Progenitor cell of endocrine pancreas (in vitro differentiated cells): ENCODE measurements at places on chromosomes 12 and 14.

- no peaks in the 10 kb centered on the region for H3K27me3 ChIP-seq
- H3K27ac ChIP-seq: peak overlapping the region; percentile 89
- H3K36me3 ChIP-seq: peaks cover 3% of the 10 kb centered on the region
- peak overlapping the region; percentile 95 for H3K4me3 ChIP-seq
- DNase-seq: no peak
Measured at GRCh38 chr14:35047976-35048513, 2.0 kb downstream of the FAM177A1 start.

DNA sequence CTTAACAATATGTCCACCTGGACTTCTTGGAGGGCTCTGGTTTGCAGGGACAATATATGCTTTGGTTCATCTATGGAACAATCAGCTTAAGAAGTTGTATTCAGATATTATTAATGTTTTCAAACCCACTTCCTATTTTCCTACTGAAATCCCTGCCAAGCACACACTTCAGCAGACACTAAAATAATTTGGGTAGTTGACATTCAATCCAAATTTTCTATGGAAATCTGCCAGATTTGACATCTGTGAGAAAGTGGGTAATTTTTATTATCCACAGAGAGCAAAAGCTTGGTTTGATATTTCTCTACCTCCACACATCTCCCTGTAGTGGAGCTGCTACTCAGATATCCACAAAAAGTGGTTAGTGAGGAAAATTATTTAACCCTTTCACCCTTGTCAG, 378.8 kb upstream of the SOX5 start:
- H3K4me3 ChIP-seq: no peak overlapping the region
- H3K27ac ChIP-seq: no peak overlapping the region
- H3K4me1 ChIP-seq: no peaks in the 10 kb centered on the region
- DNase-seq: no peak
- H3K27me3 ChIP-seq: no peaks in the 10 kb centered on the region
- no peaks in the 10 kb centered on the region for H3K36me3 ChIP-seq

DNA sequence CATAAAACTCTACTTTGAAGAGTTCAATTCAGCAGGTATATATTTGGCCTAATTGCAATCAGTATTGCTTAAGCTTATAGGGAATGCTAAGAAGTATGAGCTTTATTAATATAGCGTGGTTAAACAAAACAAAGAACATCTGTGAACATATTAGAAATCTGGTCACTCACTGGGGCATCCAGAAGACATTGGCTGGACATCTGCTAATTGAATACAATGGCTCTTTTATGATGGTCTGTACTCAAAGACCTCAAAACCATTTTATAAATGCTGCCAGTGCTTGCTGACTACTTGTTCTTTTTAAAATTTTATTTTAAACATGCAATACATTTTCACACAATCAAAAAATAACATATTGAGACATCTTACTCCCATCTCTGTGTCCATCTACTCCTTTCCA, 173.0 kb downstream of the STXBP6 start:
- H3K4me1 ChIP-seq: peaks cover 37% of the 10 kb centered on the region
- H3K4me3 ChIP-seq: no peak overlapping the region
- H3K27me3 ChIP-seq: no peaks in the 10 kb centered on the region
- no peak for DNase-seq

- H3K36me3 ChIP-seq: no peaks in the 10 kb centered on the region
- peaks cover 3% of the 10 kb centered on the region for H3K4me1 ChIP-seq
- no peak overlapping the region for H3K27ac ChIP-seq
- H3K4me3 ChIP-seq: no peak overlapping the region
Measured at GRCh38 chr14:21617614-21618013, 17.1 kb downstream of the OR10G2 start.

DNA sequence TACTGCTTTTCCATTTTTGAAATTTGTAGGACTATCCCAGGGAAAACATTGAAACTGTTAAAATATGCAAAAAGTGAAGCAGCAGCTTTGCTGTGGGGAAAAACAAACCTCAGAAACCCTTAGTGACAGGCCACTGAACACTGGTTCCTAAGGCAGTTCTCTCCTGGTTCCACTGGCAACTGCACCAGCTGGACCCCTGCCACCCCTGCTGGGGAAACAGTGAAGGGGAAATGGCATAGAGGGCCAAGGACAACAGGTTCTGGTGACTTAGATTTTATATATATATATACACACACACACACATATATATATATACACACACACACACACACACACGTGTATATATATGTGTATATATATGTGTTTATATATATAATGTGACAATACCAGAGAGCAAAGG, 16.2 kb upstream of the KRT7 start:
- peaks cover 29% of the 10 kb centered on the region for H3K4me1 ChIP-seq
- no peak overlapping the region for H3K27ac ChIP-seq
- no peak overlapping the region for H3K4me3 ChIP-seq
- peaks cover 4% of the 10 kb centered on the region for H3K27me3 ChIP-seq
- no peaks in the 10 kb centered on the region for H3K36me3 ChIP-seq

DNA sequence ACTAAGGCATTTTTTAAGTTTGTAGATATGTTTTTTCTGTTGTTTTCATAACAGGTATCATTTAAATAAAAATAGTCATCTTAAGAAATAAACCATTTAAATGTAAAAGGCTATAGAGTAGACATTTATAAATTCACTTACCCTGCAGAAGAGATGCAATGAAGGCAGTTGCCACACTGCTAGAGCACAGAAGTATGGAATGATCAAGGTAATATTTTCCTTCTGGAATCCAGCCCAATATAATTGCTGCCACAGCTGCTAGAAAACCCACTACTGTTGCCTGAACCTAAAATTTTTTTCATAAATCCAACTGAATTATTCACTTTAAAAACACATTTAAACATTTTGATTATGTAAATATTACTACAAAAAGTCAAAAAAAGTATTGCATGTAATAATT, 69.2 kb downstream of the SLC41A2 start:
- H3K36me3 ChIP-seq: peaks cover 3% of the 10 kb centered on the region
- DNase-seq: no peak
- no peak overlapping the region for H3K27ac ChIP-seq
- H3K4me1 ChIP-seq: peaks cover 14% of the 10 kb centered on the region
- peaks cover 49% of the 10 kb centered on the region for H3K27me3 ChIP-seq
- no peak overlapping the region for H3K4me3 ChIP-seq

DNA sequence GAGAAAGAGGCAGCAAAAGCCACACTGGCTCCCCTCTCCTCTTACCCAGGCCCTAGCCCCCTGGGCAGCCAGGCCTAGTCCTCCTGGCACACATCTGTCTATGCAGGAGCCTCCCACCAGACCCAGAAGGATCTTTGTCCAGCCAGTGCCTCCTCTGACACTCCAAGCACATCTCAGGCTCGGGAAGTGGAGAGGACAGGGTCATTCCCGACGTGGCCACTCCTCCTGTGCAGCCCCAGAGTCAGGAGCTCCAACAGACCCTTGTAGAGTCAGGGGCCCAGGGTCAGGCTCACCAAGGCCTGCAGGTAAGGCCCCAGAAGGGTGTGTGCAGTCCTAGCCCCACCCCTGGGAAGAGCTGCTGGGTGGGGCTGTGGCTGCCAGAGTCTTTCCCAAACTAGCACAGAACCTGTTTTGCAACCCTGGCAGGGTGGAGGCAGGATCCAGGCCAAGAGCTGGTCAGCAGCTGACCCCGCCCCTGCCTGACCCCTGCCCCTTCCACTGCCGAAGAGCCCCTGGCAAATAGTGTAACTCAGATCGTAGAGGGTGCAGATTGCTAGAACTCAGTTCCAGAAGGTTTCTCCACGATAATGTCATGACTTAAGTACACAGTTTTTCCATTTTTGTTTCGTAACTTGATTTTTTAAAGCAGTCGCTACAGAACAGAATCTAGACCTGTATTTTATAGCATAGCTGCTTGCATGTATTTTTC, 26.6 kb upstream of the PNMA1 start:
- peak overlapping the region; percentile 96 for H3K27ac ChIP-seq
- peak; percentile 58 for DNase-seq
- H3K4me1 ChIP-seq: peaks cover 42% of the 10 kb centered on the region

DNA sequence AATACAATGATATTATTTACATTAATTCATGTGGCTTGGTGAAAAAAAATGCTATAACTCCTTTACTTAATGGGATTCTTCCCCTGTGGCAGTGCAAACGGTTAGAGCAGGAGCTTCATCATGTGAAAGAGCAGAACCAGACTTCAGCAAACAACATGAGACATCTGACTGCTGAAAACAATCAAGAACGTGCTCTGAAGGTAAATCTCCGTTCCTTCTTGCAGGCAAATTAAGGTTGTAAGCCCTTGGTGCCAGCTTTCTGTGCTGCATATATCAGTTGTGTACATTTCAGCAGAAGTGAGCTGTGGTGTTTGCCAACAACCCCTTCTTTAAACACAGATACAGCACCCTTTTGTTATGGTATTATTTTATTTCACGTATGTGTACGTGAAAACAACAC, 171.7 kb downstream of the MIPOL1 start:
- peak overlapping the region; percentile 65 for H3K27ac ChIP-seq
- DNase-seq: no peak
- H3K4me1 ChIP-seq: peaks cover 3% of the 10 kb centered on the region
- H3K4me3 ChIP-seq: no peak overlapping the region
- no peaks in the 10 kb centered on the region for H3K27me3 ChIP-seq
- H3K36me3 ChIP-seq: peaks cover 24% of the 10 kb centered on the region

DNA sequence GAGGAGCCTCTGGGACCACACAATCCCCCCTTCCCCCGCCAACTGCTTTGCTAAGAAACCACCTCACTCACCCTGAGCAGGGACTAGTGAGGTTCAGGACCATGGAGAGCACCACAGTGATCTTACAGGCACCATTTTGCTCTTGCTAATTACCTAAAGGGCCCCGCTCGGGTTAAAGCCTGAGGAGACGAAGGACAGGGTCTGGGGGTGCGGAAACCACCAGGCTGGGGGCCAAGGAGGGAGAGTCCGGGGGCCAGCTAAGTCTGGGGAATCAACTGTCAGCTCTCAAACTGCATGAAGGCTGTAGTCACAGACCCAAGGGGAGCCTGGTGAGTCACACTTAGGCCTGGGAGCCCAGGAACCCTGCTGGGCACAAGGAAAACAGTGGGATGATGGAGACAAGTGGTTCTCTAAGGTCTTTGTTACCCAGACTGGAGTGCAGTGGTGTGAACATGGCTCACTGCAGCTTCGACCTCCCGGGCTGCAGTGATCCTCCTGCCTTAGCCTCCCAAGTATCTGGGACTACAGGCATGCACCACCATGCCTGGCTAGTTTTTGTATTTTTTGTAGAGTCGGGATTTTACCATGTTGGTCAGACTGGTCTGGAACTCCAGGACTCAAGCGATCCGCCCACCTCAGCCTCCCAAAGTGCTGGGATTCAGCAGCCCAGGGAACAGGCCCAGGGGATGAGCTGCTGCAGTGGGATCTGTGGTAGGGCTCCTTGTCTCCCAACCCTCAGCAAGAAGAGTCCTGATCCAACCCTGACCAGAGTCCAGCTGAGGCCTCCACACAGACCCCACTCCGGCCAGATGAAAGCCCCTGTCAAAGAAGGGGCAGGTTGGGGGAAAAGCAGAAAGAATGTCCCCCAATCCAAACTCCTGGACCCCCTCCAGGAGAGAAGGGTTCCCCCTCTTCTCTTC, 98.8 kb downstream of the CALM1 start:
- peaks cover 6% of the 10 kb centered on the region for H3K4me1 ChIP-seq

GRCh38 chr12:16602412-16602811, 3.5 kb downstream of the LMO3 start:
- H3K27me3 ChIP-seq: peaks cover 8% of the 10 kb centered on the region
- H3K4me1 ChIP-seq: peaks cover 36% of the 10 kb centered on the region
- no peak for DNase-seq
- peak overlapping the region; percentile 10 for H3K4me3 ChIP-seq
- H3K27ac ChIP-seq: no peak overlapping the region

DNA sequence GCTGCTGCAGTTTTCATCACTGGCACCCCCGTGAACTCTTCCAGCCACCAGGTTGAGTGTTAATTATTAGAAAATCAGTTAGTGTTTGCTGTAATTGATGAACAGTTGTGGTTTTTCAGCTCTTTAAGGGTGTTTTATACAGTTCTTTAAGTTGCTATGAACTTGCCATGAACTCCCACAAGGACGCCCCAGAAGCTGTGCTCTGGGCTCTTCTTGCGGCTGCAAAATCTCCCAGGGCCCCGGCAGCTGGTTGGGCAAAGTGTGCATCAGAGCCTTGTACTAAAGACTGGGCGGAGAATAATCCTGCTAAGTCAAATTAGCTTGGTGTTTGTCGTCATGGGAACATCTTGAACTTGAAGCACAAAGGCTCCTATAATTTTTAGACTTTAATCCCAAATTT, 82.2 kb downstream of the EML1 start:
- peaks cover 3% of the 10 kb centered on the region for H3K27me3 ChIP-seq
- no peak overlapping the region for H3K4me3 ChIP-seq
- no peak overlapping the region for H3K27ac ChIP-seq
- peaks cover 4% of the 10 kb centered on the region for H3K36me3 ChIP-seq
- DNase-seq: no peak
- peaks cover 13% of the 10 kb centered on the region for H3K4me1 ChIP-seq

GRCh38 chr12:10740182-10740581, 17.1 kb upstream of the YBX3 start:
- peak overlapping the region; percentile 47 for H3K27ac ChIP-seq
- no peak for DNase-seq
- peaks cover 8% of the 10 kb centered on the region for H3K4me1 ChIP-seq
- no peak overlapping the region for H3K4me3 ChIP-seq
- no peaks in the 10 kb centered on the region for H3K27me3 ChIP-seq

GRCh38 chr14:27253966-27254365, 656.1 kb upstream of the NOVA1 start:
- no peaks in the 10 kb centered on the region for H3K27me3 ChIP-seq
- no peak overlapping the region for H3K27ac ChIP-seq
- no peaks in the 10 kb centered on the region for H3K4me1 ChIP-seq
- DNase-seq: no peak
- no peaks in the 10 kb centered on the region for H3K36me3 ChIP-seq
- H3K4me3 ChIP-seq: no peak overlapping the region

- H3K27me3 ChIP-seq: no peaks in the 10 kb centered on the region
- no peak for DNase-seq
- no peak overlapping the region for H3K4me3 ChIP-seq
- peaks cover 12% of the 10 kb centered on the region for H3K4me1 ChIP-seq
Measured at GRCh38 chr14:56183631-56184157, 65.5 kb downstream of the PELI2 start.

DNA sequence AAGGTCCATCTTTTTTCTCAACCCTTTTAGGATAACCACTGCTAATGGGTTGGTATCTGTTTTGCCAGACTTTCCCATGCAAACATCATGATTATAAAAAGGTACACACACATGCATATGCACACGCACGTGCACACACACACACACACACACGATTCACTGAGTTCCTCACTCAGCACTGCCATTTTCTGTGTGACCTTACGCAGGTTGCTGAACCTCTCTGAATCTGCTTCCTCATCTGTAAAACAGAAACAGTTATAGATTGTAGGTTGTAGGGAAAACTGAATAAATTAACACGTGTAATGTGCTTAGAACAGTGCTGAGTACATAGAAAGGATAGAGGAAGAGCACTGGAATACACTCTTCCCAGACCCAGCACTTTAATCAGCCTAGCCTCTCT, 182.3 kb downstream of the RBM19 start:
- no peak overlapping the region for H3K4me3 ChIP-seq
- peaks cover 60% of the 10 kb centered on the region for H3K27me3 ChIP-seq
- H3K4me1 ChIP-seq: peaks cover 2% of the 10 kb centered on the region
- H3K27ac ChIP-seq: no peak overlapping the region

DNA sequence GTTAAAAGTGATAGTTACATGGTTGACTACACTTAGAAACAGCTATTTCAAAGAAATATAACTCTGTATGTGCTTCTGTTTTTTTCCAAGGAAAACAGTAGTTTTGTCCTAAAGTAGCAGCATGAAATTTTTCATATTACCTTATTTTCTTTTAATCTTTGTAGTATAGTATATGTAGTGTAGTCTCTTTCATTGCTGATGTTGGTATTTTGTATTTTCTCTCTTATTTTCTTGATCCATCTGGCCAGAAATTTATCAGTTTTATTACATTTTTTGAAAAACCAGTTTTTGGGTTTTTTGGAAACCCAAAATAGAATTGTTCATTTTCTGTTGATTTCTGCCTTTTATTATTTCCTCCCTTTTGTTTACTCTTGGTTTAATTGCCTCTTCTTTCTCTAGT, 6.4 kb upstream of the RNU6-8 start:
- no peak for DNase-seq
- H3K4me1 ChIP-seq: peaks cover 4% of the 10 kb centered on the region
- H3K27ac ChIP-seq: no peak overlapping the region
- H3K27me3 ChIP-seq: no peaks in the 10 kb centered on the region
- no peak overlapping the region for H3K4me3 ChIP-seq
